ENCODE measurements at places on chromosomes 6 and 20.

DNA sequence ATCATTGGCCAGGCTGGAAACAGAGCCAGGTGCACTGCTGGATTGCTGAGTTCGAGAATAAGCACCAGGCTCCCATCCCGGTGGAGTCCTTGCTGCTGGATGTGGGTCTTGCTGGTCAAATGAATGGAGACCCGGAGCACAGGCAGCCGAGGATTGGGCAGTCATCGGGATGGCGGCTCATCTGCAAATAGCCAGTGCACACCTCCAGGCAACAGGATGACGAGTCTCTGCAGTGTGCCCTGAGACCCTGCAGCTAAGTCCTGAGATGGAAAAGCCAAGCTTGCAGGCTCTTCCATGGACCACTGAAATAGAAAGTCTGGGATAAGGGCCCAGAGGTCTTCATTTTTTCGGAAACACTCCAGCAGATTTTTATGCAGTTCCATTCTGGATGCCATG lies 143.5 kb downstream of the WDR27 start:
- no peak for DNase-seq

DNA sequence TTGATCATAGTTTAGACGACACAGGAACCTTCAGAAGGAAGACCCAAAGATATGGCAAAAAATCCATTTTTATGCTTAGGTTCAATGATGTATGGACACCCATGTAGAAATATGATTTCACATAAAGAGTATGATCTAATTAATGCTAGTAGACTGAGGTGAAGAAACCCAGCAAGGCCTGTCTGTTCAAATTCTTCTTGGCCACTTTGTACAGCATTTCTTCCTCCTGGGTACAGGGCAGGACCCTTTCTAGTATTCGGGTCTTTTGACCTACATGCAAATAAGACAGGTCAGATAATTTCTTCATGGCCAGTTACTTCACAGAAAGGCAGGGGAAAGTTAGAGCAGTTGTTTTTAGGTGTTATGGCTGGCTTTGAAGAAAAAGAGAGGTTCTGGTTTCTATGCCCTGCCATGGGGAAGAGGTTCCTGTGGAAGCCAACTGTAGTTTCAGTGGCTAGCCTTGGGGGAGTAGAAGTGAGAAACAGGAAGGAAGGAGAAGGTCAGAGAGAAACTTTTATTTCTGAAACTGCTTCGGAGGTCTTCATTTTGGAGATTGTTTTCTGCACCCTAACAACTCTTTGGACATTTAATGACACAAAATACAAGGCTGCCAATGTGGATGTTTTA lies 208.3 kb downstream of the PTPRK start:
- no peak for DNase-seq

DNA sequence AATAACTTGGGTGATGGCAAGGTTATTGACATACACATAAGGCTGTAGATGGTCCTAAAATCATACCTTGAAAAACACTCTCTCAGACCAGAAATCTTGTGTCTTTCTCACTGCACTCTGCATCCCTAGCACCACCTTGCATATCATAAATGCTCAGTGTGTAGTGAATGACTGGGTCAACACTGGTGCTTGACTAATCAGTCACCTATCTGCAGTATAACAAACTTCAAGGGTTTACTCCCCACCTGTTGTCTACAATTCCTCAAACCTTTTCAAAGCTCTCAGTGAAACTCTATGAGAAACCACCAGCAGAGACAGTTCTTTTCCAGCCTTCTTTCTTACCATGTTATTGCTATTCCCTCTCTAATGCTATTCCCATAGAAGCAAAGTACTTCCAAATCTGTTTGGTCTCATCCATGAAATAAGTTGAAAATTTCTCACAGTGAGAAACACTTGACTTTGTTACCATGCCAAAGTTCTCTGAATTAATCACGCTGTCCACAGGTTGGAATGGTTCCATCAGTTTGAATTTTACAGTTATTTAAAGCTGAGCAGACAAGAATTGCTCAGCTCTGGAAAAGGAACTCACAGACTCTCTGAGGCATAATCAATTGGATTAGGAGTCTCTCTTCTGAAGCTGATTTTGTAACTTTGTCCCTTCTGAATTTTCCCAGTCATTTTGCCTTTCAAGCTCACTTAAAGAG lies 104.8 kb upstream of the EYA4 start:
- no peak for DNase-seq

- DNase-seq: no peak
Observed at GRCh38 chr20:52242237-52243230, 51.0 kb upstream of the ZFP64 start.

DNA sequence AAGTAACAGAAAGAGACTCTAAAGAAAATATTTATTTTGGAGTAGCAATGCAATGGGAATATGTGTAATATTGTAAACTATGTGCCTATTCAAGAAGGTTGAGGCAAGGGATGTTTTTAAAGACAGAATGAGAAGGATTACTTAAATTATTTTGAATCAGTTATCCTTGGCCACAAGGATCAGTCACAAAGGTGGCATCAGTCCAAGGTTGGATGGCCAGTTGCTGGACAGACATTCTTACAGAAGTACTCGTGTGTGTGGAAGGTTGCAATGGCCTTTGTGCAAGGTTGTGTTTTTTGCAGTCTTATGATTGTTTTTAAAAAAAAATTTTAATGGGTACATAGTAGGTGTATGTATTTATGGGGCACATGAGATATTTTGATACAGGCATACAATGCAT lies 2.0 kb downstream of the QRSL1 start:
- DNase-seq: no peak

- no peak for DNase-seq
Observed at GRCh38 chr6:13362412-13362811, 34.1 kb upstream of the TBC1D7 start.
